Adipocyte (in vitro differentiated cells): ENCODE measurements at places on chromosomes 1 and 21.

GRCh38 chr1:177571076-177571475 is 398.8 kb downstream of the SEC16B start:
- no peak for DNase-seq

GRCh38 chr1:170162459-170163246 is 16.9 kb downstream of the NTMT2 start:
- peak; percentile 85 for DNase-seq

DNA sequence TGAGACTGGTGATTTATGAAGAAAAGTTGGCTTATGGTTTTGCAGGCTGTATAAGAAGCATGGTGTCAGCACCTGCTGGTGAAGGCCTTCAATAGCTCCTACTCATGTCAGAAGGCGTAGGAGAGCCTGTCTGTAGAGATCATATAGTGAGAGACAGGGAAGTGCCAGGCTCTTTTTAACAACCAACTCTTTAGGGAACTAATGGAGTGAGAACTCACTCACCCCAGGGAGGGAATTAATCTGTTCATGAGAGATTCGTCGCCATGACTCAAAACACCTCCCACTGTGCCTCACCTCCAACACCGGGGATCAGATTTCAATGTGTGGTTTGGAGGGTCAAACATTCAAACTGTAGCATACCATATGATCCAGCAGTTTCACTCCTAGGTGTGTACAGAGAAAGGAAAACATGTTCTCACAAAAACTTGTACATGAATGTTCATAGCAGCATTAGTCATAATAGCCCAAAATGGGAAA is 72.6 kb downstream of the TTC3 start:
- no peak for DNase-seq

DNA sequence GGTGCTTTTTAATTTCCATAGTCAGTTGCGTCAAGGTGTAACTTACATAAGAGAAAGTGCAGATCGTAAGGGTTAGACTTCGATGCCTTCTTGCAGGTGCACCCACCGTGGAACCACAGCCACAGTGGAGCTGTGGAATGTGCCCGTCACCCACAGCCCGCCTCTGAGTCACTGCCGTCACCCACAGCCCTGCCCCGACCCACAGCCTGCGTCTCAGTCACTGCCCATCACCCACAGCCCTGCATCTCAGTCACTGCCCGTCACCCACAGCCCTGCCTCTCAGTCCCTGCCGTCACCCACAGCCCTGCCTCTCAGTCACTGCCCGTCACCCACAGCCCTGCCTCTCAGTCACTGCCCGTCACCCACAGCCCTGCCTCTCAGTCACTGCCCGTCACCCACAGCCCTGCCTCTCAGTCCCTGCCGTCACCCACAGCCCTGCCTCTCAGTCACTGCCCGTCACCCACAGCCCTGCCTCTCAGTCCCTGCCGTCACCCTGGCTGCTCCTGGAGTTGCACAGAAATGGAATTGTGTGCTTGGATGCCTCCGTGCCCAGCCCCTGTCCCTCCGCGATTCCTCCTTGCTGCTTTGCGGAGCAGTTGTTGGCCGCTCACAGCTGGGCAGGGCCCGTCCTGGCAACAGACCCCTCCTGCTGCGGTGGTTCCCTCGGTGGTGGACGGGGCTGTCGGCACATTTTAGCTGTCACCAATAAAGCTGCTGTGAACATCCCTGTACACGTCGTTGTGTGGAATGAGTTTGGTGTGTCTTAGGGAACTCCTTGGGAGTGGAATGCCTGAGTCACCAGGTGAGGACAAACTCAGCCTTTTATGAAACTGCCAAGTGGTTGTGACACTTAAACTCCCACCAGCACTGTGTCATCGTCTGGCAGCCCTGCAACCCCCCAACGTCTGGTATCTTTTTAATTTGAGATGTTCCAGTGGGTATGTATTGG is 44.9 kb upstream of the COL6A2 start:
- DNase-seq: peak; percentile 58

DNA sequence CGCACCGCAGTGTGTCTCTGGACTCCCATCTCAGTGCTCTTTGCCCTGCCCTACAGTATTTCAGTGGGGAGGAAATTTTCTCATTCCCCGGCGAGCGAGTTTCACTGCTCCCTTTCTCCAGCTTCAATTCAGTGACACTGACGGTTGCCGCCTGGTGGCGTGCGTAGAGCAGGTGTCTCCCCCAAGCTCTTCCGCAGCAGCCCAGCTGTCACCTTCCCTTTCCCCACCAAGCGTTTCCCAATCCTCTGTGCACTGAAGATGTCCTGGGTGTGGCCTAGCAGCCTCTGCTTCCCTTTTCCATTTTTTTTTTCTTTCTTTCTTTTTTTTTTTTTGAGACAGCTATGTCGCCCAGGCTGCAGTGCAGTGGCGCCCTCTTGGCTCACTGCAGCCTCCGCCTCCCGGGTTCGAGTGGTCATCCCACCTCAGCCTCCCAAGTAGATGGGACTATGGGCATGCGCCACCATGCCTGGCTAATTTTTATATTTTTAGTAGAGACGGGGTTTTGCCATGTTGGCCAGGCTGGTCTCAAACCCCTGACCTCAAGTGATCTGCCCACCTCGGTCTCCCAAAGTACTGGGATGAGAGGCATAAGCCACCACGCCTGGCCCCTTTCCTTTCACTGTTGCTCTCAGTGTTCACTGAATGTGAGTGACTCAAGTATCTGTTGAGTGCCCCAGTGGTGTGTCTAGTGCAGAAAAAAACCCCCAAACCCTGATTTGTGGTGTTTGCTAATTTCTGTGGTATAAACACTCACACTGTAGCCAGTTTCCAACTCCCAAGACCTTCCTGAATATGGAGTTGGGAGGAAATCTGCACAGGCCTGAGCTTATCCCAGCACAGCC is 30.1 kb downstream of the TNFRSF1B start:
- DNase-seq: no peak

GRCh38 chr21:28832013-28832714 is 160.5 kb downstream of the LTN1 start:
- DNase-seq: no peak

DNA sequence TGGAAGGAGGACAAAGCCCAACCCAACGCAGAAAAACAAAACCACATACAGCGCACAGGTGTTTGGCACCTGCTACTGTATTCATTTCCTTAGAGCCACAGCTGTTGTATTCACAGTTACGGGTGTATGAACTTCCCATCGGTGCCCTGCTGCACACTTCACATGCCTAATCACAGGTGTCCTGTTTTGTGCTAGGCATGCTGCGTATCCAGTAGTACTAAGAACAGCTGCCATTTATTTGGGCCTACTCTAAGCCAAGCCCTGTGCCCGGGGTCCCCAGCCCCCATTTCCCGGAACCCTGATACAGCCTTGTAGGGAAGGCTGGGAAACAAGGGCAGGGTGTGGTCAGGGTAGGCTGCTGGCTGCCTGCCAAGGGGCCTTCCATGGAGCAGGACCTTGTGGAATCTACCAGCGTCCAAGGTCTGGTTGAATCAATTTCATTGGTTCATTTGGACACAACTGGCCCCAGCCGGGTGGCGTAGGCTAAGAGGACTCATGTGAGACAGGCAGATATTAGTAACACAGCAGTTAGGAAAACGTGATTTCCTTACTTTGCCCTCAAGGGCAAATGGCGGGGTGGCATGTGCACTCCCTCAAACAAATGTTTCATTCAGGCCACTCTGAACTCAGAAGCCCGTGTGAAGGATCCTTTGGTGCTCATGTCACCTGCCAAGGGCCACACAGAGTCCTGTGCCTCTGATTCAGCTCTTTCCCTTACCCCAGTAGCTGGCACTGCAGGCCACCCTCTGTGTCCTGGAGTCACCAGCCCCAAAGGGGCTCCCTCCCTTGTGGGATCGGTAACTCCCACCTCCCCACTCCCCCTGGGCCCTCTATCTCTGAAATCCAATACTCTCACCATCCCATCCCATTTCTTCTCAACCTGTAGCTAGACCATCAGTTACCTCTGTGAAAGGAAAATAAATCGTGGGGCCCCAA is 986 bp upstream of the RNF186 start:
- DNase-seq: no peak

GRCh38 chr1:232428786-232429530 is 201.0 kb downstream of the SIPA1L2 start:
- peak; percentile 82 for DNase-seq

DNA sequence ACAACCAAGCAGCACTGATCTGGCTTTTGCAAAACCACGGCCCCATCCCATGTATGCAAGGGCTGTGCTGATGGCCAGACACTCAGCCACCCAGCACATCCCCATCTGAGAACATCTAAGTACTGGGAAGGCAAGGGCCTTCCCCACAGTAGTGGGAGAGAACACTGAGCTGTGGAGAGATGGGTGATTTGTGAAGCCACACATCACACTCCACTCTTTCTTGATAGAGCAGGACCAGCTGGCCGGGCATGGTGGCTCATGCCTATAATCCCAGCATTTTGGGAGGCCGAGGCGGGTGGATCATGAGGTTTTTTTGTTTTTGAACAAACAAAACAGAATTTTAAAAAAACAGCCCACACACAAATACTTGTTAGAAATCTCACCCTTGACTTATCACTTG is 28.2 kb upstream of the RXRG start:
- no peak for DNase-seq

- no peak for DNase-seq
Observed at GRCh38 chr1:237794071-237794470, 96.7 kb downstream of the ZP4 start.

- peak; percentile 37 for DNase-seq
Observed at GRCh38 chr1:14817223-14818170, 219.0 kb downstream of the KAZN start.

- DNase-seq: peak; percentile 37
Observed at GRCh38 chr1:58460469-58460868, 86.1 kb downstream of the OMA1 start.

DNA sequence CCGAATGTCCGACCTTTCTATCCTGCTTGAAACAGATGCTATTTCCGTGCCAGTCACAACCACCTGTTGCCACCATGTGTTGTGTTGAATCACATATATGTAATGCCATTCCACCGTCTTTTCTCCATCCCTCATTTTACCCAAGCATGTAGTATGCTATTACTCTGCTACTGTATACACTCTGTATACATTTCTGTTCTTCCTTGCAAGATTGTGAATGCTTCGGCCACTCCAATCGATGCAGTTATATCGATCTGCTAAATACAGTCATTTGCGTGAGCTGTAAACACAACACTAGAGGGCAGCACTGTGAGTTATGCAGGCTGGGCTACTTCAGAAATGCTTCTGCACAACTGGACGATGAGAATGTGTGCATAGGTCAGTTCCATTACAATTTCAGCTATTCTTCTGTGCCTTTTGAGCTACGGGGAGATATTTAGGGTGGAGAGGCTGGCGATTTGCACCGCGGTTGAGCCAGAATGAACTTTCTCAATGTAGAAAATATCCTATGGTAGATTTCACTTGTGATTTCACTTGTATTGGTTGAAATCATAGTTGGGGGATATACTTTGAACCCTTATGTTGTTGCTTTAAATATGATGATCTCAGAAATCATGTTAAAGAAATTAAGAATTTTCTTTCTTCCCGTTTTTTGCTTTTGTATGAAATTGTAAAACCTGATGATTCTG is 289.8 kb downstream of the NTNG1 start:
- peak; percentile 42 for DNase-seq

DNA sequence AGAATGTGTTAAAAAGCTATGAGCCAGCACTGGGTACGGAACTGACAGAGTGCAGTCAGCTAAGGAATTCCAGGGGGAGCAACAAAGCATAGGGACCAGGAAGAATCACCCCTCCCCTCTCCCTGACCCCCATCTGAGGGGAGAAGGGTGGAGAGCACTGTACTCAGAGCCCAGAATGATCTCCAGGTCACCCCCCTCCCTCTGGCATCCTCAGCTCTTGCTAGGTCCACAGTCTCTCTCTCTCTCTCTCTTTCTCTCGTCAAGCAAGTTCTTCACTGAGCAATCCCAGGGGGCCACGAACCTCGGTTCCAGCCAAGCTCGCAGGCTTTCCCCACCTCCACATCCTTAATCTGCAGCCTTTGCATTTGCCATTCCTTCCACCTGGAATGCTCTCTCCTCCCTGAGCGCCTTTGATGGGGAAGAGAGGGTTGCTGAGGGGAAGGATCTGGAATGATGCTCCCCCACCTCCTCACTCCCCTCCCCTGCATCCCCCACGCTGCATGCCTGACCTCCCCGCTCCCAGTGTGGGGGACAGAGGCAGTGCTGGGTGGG is 6.7 kb upstream of the WASF2 start:
- DNase-seq: peak; percentile 22

DNA sequence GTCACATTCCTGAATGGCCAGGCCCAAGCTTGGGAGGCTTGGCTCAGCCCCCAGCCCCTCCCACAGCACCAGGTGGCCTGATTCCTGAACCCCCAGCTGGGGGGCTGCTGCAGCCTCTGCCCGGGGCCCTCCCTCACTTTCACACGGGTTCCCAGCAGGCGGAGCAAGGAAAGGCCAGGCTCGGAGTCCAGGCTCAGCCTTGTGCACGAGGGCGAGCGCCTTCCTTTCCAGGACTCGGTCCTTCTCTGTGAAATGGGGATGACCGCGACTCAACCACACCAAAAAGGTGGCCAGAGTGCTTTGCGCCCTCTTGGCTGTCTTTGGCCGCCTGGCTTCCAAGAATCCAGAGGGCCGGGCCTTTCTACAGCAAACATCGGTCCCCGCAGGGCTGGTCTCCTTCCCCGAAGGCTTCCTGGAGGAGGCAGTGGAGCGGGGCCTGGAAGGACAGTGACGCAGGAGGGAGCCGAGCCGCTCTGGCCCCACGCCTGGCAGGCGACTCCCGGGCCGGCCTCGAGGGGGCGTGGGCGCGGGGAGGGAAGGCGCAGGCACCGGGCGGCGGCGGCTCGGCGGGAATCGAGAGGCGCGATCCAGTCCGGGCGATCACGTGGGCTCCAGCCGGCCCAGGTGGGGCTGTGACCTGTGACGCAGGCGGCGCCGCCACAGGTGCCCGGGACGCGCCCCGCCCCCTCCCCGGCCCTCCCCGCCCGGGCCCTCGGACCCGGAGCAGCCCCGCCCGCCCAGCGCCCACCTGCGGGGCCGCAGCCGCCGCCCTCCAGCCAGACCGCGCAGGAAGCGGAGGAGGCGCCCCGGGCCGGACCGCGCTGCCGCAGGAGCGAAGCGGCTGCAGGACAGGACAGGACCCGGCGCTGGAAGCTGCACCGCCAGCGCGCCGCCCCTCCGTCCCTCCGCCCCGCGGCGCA is at the start of gene ARHGEF16:
TSS of gene ARHGEF16 (plus strand) at position 775 of the 920 bp plus-strand sequence. CDS start 8,420 bp downstream, outside the sequence.
- DNase-seq: peak; percentile 66

DNA sequence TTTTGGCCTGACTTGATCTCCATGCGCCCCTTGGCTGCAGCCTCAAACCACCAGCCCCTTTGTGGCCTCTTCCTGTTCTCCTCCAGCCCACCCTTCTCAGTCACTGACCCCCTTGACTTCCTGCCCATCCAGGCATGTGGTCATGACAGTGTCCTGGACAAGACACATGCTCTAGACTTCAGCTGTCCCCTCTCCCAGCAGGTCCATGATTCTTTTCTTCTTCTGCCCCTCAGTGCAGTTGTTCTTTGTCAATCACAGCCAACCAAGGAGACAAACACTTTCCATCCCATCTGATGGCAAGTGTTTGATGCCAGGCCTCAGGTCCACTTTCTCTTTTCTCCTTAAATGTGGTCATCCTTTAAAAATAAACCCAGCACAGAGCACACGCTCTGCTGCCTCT is 49.7 kb downstream of the SYT6 start:
- DNase-seq: no peak
